BJ (cell line): ENCODE measurements at places on chromosomes 3 and 15.

GRCh38 chr15:71112429-71112828 is 2.8 kb upstream of the THSD4 start:
- no peak for DNase-seq

DNA sequence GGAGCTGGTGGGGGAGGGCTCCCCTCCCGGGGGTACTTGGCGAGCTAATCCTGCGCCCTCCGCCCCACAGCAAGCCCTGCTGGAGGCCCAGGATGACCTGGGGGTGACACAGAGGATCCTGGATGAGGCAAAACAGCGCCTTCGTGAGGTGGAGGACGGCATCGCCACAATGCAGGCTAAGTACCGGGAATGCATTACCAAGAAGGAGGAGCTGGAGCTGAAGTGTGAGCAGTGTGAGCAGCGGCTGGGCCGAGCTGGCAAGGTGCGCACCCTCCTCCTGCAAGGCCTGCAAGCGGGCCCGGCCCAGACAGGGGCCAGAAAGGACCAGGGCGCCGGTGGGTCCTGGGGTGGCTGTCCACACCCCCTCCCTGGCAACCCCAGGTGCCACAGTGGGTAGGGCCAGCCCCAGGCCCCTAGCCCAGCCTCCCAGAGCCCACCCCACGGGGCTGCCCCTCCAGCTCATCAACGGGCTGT is 56.5 kb downstream of the SEMA3G start:
- no peak for DNase-seq

DNA sequence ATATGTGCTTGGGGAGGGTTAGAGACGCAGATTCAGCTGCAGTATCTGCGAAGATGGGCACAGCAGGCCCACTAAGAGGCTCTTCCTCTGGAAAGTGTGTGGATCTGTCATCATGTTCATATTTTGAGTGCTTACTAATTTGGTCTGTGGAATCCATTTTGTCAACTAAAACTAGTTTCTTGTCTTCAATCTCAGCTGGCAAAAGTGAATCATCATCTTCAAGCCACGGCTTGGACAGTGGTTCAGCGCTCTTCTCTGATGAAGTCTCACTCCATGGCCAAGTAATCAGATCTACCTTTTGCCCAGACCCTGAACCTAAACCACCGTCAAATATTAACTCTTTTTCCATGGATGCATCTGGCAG is 76.2 kb downstream of the IMPG2 start:
- no peak for DNase-seq

GRCh38 chr3:123329636-123330340 is 119.1 kb downstream of the ADCY5 start:
- DNase-seq = no peak

- DNase-seq = no peak
Observed at GRCh38 chr15:36291501-36291900, 287.9 kb upstream of the CDIN1 start.

GRCh38 chr3:12653747-12654146 is 10.2 kb downstream of the RAF1 start:
- DNase-seq = no peak

- DNase-seq = peak; percentile 91
Observed at GRCh38 chr3:55813268-55814097, 326.4 kb upstream of the WNT5A start.
